ENCODE measurements at places on chromosomes 12 and 14. TPM values are rescaled to one million over a fixed set of nuclear protein-coding genes. Genes with fewer than 3 reads are reported as not detected.
A peak's percentile ranks its signal among the peaks of the same experiment; 100 is the strongest.

SMIM10L1 gene
- total RNA-seq: 16.9 TPM

MSI1 gene
- total RNA-seq: not detected

SRGAP1 gene
- 8.0 TPM for total RNA-seq

DNA sequence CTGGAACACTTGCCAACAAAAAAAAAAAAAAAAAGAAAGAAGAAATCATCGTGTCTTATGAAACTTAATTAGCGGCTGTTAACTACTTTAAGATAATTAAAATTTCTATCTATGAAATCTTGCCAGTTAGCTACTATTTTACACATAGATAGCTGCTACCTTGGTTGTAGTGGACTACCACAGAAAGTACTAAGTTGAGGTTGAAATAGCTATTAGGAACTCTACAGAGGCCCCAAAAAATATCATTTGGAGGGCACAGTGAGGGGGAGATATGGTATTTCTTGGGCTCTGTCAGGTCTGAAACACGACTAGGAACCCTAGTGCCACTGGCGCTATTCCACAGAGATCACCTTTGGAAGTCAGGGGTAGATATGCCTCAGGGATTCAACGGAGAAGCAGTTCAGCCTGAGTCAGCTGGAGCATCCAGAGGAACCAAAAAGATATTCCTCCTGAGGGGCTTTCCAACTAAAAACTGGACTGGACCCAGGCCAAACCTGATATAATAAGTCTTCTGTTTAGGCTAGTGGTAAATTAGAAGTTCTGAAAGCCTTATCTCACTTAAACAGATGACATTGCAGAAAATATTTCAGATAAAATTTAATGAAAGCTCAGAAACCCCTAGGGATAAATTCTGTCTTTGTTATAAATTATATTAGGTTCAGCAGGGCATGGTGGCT lies 126.1 kb downstream of the EPS8 start:
- H3K27me3 ChIP-seq: no peaks in the 10 kb centered on the region
- DNase-seq: no peak
- no peaks in the 10 kb centered on the region for H3K4me1 ChIP-seq

DNA sequence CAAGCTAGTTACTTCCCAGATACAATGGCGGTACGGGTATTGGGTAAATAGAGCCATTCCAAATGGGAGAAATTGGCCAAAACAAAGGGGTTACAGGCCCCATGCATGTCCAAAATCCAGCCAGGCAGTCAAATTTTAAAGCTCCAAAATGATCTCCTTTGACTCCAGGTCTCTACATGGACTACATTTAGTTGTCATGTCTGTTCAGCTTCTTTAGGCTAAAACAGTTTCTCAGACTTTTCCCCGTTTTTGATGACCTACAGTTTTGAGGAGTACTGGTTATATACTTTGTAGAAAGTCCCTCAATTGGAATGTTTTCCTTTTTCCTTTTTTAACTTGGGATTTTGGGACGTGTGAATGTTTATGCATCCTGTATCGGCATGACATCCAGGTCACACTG lies 4.7 kb downstream of the NT5DC3 start:
- peaks cover 49% of the 10 kb centered on the region for H3K4me1 ChIP-seq
- H3K27me3 ChIP-seq: no peaks in the 10 kb centered on the region
- no peak for DNase-seq
- H3K36me3 ChIP-seq: peaks cover 32% of the 10 kb centered on the region

DNA sequence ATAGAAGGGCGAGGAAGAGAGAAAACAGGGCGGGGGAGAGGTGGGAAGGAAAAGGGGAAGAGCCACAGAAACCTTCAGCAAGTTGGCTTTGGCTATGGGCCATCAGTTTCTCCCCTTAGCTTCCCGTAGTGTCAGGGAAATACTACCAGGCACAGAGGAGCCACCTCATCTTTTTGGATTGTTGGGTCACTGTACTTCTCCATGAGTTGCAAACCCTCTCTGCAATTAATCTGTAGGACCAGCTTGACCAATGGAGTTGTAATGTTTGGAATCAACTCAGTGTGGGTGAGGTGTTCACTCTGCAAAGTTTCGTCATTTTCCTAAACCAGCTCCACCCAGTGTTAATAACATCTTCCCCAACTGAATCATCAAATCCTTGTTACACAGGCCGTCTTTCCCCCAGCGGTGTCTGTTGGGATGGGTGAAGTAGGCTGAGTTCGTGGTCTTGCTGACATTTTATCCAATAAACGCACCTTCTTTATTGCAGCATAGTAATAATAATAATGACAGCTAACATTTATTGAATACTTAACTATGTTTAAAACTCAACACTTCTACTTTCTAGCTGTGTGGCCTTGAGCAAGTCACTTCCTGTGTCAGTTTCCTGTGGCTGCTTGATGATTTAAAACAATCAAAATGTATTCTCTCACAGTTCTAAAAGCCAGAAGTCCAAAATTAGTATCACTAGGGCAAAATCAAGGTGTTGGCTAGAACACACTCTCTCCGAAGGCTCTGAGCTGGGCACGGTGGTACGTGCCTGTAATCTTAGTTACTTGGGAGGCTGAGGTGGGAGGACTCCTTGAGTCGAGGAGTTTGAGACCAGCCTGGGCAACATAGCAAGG lies 8.1 kb upstream of the GLTP start:
- H3K27me3 ChIP-seq: peaks cover 6% of the 10 kb centered on the region
- no peaks in the 10 kb centered on the region for H3K36me3 ChIP-seq
- no peak overlapping the region for H3K27ac ChIP-seq
- DNase-seq: no peak
- H3K4me1 ChIP-seq: no peaks in the 10 kb centered on the region

- peak overlapping the region; percentile 58 for H3K4me3 ChIP-seq
- DNase-seq: peak; percentile 84
- H3K27me3 ChIP-seq: no peaks in the 10 kb centered on the region
Measured at GRCh38 chr12:55743406-55744339, 751 bp downstream of the GDF11 start.

DNA sequence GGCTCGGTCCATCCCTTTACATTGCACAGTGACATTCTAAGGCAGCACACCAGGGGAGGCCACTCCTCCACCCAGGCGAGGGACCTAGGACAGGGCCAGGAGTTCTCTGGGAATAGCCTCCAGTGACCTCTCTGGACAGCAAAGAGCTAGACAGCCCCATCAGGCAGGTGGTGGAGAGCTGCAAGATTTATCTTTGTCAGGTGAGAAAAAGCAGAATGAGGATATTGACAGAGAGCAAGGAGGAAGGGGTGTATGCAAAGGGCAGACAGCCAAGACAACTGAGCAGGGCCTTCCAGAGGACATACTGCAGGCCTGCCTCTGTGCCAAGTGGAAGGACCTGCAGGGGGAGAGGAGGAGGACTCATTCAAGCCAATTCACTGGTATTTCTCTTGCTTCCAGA lies 112.4 kb upstream of the MAX start:
- no peaks in the 10 kb centered on the region for H3K36me3 ChIP-seq
- no peaks in the 10 kb centered on the region for H3K27me3 ChIP-seq
- H3K4me3 ChIP-seq: no peak overlapping the region
- no peaks in the 10 kb centered on the region for H3K4me1 ChIP-seq
- DNase-seq: no peak

DNA sequence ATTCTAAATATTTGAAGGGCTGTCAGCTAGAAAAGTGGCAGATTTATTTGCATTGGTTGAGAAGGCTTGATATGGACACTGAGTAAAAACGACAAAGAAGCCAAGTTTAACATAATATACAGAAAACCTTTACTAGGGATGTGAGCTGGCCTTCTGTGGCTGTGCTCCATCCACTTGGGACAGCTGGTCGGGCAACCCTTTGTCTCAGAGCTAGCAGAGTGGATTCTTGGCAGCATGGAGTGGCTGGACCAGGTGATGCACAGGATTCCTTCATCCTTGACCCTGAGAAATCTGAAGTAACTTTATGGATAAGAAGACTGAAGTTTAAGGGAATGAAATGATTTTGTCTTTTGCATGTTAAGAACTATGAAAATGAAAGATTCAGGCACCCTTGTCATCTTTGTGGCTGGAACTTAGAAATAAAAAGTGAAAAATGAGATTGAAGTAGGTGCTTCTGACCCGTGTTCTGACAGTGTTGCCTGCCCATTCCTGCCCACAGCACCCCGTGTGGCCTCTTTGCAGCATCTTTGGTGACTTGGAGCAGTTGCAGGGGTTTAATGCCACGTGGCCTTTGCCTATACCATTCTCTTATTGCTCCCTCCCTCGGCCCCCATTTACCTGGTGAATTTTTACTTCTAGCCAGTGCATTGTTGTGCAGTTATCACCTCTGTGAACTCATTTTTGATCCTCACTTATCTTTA lies 32.6 kb downstream of the PELI2 start:
- no peak overlapping the region for H3K4me3 ChIP-seq
- no peak for DNase-seq
- no peaks in the 10 kb centered on the region for H3K27me3 ChIP-seq
- no peak overlapping the region for H3K27ac ChIP-seq

DNA sequence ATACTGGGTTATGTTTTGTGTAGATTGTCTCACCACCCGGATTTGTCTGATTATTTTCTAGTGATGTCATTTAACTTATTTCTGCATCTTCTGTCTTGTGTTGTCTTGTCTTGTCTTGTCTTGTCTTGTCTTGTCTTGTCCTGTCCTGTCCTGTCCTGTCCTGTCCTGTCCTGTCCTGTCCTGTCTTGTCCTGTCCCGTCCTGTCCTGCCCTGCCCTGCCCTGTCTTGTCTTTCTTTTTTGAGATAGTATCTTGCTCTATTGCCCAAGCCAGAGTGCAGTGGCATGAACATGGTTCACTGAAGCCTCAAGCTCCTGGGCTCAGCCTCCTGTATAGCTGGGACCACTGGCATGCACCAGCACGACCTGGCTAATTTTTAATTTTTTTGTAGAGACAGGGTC lies 25.6 kb downstream of the DERA start:
- no peak for DNase-seq
- no peak overlapping the region for H3K4me3 ChIP-seq
- no peaks in the 10 kb centered on the region for H3K4me1 ChIP-seq
- H3K27me3 ChIP-seq: no peaks in the 10 kb centered on the region
- H3K27ac ChIP-seq: no peak overlapping the region

GRCh38 chr14:73764406-73765280 lies 50.5 kb upstream of the PNMA1 start:
- no peaks in the 10 kb centered on the region for H3K36me3 ChIP-seq
- peak overlapping the region; percentile 71 for H3K27ac ChIP-seq
- peak; percentile 86 for DNase-seq
- H3K4me1 ChIP-seq: peaks cover 87% of the 10 kb centered on the region
- no peaks in the 10 kb centered on the region for H3K27me3 ChIP-seq
- H3K4me3 ChIP-seq: no peak overlapping the region

DNA sequence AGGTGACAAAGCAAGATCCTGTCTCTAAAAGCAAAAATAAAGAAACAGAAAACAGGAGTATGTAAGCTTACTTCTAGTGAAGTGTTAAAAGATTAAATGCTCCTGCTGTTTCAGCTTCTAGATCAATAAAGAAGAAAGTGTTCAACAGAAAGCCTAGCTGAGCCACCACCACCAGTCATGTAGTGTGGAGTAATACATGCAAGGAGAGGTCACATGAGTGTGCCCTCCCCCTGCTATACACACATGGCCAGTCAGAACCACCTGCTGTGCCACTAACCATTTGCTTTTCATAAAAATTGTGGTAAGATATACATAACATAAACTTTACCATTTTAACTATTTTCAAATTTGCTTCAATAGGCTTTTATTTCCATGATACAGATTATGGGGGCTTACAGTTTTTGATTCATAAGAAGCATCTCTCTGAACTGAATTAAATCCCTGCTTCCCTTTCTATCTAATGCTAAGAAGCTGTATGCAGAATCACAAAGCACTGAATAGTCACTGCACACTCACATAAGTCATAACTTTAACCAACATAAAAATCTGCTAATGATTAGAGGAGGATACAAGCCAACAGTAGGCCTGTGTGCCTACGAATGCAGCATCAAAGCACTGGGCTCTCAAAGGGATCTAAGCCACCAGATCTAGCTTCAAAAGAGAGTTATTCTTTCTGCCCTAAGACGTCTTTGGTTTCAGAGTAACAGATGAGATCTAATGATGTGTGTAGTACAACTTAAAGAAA lies 515.5 kb downstream of the C12orf50 start:
- H3K4me3 ChIP-seq: no peak overlapping the region
- DNase-seq: no peak
- H3K4me1 ChIP-seq: no peaks in the 10 kb centered on the region
- H3K27me3 ChIP-seq: no peaks in the 10 kb centered on the region
- no peak overlapping the region for H3K27ac ChIP-seq

- H3K4me3 ChIP-seq: no peak overlapping the region
- no peak overlapping the region for H3K27ac ChIP-seq
- H3K27me3 ChIP-seq: no peaks in the 10 kb centered on the region
Measured at GRCh38 chr12:31560516-31560915, 30.4 kb downstream of the DENND5B start.

DNA sequence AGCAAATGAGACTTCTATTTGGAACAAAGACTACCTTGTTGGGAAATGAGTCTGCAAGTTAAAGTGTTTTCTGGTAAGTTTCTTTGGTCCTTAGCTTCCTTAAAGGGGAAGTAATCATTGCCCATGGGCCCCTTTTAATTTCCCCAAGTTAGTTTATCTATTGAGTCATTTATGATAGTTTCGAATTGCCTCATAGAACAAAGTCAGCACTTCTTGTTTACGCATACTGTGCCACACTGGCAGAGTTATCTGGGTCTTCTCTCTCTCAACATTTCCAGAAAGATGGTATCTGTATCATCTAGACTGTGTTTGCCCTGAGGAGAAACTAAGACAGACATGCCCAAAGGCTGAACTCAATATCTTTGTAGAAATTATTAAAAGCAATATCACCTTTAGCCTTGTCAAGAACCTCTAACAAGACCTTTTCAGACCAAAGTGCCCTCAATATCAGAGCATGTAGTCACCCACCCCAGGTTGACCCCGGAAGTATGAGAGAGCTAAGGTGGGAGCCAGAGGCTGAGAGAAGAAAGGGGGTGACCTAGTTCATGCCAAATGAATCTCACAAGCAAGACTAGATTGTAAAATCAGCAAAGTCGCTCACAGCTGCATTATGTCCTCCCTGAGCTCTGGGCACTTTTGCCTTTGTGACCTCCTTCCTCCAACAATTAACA lies 40.0 kb downstream of the GPR65 start:
- no peaks in the 10 kb centered on the region for H3K27me3 ChIP-seq
- no peak for DNase-seq
- no peak overlapping the region for H3K4me3 ChIP-seq
- H3K4me1 ChIP-seq: no peaks in the 10 kb centered on the region
- H3K27ac ChIP-seq: no peak overlapping the region
- H3K36me3 ChIP-seq: no peaks in the 10 kb centered on the region

DNA sequence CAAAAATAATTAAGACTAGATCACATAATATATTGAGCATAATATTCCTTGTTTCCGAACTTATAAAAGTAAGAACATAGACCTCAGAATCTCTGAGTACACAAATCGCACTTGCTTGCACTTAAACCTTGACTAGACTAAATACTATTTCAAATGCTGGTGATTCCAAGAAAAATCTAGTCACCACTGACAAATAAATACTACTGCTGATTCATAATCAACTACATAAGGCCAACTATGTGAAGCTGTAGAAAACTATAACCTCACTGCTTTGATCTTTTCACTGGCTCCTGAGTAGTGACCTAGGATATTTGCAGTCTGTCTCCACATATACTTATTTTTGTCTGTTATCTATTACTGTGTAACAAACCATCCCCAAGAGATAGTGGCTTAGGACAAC lies 245.4 kb downstream of the DIO2 start:
- H3K4me1 ChIP-seq: no peaks in the 10 kb centered on the region
- no peak overlapping the region for H3K4me3 ChIP-seq
- H3K36me3 ChIP-seq: no peaks in the 10 kb centered on the region
- no peak for DNase-seq

GRCh38 chr12:98058213-98058612 lies 457.2 kb upstream of the TMPO start:
- no peak for DNase-seq
- no peaks in the 10 kb centered on the region for H3K36me3 ChIP-seq
- H3K27ac ChIP-seq: no peak overlapping the region
